HEK293T (cell line): ENCODE measurements at places on chromosomes 6 and 20.

DNA sequence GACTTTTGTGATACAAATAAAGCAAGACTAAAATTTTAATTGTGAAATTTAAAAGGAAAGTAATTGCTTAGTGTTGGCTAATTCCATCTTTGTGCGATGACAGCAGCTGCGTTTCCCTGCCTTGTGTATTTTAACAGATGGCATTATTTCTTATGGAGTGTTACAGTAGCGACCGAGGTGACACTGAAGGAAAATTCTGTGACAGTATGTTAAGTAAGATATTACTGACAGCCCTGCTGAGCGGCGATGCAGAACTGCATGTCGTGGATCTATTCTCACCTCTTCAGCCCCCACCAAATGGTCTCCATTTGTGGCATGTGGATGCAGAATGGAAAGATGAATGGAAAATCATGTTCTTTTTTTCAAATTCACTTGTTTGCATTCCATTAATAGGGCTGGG lies 289.4 kb downstream of the RNF144B start:
- no peak for DNase-seq

- no peak for DNase-seq
Observed at GRCh38 chr6:44737341-44737740, 349.8 kb downstream of the CDC5L start.

DNA sequence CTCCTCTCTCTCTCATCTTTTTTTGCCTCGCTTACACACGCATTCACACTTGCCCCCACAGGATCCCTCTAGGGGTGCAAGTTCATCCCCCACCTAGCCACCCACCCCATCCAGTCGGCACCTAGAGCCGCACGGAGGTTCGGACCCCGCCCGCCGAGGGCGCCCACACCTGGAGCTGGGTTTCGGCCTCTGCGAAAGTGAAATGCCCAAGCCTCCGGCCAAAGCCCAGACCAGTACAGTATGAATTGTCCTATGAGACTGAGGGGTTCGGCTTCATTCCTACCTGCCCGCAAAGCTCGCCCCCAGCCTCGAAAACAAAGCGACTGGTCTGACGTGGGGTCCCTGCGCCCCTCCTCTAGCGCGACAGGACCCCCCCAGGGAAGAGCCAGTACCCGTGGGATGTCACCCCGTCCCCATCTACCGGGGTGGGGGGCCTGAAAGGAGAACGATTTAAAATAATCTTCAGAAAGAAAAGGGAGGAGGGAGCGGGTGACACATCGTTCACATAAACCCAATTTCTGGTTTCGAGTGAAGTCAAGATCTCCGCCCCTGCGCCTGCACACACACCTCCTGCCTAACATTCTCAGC lies 1.5 kb downstream of the TFAP2A start:
- no peak for DNase-seq

DNA sequence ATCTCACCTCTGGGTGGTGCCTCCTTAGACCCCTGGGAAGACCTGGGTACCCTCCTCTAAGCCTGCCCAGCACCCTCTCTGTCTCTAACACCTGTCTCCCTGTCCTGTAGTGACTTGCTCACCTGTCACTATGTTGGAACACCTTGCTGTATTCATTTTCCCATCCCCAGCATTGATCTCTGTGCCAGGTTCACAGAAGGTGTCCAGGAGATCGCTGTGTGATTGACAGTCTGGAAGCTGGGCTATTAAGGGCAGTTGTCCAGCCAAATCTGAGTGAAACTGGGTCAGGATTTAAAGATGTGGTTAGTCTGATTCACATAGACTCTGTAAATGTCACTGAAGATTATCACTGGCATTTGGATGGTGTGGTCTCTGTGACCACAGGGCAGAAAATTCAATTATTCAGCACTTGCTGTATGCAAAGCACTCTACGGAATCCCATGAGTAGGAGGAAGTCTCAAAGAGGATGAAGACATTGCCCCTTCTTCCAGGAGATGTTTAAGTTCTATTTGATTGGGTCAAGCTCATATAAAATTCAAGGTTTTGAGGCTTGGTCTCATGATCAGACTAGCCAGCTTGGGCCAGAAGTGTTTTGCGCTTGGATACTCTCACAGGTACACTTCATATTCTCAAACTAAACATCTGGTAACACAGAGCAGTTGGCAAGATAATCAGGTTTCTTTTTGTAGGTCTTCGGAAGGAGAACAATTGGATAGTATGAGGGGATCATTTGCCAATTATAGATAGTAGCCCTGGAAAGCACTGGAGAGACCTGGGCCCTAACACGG lies 57.8 kb upstream of the TAGAP start:
- DNase-seq: no peak

DNA sequence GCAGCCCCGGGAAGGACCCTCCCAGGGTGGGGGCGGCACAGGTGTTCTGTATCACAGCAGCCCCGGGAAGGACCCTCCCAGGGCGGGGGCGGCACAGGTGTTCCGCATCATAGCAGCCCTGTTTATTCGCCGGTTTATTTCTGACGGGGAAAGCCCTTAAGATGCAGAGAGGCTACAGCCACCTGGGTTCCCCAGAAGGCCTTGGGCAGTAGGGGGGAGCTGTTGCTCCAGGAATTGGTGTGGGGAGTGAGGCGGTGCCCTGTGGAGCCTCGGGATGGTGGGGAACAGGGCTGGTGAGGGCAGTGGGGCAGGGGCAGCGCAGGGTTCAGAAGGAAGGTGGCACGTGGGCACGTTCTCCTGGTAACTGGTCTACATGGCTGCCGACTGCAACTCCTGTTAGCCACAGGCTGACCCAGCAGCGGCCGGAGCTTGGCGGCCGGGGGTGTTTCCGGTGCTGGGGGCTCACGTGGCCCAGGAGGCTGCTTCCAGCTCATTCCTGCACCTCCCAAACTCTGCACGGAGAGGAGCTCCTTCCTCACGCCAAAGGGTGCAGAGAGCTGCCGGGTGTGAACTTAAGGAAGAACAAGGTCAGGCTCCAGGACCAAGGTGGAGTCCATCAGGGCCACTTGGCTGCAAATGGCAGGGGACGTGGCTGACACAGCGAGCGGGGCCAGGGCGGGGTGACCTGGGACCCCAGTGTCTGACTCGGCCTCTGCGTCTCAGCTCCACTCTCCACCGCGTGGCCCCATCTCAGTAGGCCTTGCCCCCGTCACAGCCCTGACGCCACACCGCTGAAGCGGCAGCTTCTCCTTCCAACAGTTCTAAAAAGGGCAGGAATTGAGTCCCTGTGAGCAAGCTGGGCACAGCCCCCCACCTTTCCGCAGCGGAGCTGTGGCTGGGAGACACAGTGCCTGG lies 13.2 kb downstream of the SLCO4A1 start:
- DNase-seq: no peak

DNA sequence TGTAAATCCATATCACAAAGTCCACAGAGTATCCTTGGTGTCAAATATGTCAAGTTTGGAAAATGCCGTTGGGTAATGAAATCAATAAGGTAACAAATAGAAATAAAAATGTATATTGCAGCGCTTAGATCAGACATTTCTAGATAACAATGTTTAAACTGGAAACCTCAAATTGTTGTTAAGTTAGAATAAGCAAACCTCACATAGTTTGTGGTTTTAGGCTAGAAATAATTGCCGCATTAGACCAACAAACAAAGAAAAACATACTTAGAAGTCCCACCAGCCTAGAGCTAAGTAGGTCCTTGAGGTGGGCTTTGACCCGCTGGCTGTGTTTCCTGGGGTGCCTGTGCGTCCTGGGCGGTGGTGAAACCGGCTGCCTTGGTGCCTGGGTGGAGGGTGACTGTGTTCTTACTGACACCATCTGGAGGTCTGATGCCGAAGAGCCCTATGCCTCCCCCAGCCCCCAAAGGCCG lies 71.4 kb downstream of the DACT2 start:
- no peak for DNase-seq

DNA sequence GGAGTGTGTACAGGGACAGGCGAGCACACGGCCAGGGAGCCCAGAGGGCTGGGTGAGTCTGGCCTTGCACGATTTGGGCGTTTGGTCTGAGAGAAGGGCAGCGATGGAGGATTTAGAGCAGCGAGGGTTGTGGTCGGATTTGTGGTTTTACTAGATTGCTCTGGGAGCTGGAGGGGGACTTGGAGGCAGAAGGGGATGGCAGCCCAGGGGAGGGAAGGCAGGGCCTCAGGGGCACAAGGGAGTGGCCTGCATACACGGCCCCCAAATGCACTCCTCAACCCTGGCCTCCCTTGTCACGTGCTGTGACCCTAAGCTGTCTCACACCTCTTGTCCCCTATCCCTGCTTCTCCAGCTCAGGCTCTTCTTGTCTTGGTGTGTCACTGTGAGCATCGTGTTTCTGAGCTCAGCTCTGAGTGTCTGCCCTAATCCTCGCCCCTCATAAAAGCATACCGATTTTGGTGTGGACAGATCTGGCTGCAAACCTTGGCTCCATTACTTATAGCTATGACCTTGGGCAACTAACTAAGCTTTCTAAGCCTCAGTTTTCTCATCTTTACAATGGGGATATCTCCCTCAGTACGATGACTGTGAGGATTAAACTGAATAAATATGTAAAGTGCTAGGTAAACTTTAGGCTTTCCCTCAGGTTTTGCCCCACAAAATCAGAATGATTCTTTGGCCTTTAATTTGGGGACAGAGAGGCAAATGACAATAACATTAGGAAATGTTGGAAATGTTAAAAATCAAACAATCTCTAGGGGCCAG lies 120.1 kb upstream of the ARMC2 start:
- no peak for DNase-seq

DNA sequence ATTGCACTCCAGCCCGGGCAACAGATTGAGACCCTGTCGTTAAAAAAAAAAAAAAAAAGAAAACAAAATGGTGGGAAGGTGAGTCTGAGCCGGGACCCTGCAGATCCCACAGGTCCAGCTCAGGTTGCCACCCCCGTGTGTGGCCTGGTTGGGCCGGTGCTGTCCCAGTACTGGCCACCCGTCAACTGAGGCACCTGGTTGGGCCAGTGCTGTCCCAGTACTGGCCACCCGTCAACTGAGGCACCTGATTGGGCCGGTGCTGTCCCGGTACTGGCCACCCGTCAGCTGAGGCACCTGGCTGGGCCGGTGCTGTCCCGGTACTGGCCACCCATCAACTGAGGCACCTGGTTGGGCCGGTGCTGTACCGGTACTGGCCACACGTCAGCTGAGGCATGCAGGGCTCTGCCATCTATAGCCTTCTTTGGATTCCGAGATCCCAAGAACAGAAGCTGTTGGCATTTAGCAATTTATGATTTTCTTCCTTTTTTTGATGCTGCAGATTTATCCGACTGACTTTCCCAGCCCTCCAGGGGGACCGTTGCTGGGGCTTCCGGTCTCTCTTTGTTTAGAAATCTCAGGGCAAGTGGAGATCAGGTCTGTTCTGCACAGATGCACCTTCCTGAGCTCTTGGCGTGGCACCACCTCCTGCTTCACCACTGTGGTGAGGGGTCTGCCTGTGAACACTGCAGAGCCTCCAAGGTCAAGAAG lies 113.8 kb downstream of the SYCP2 start:
- no peak for DNase-seq

- DNase-seq: no peak
Observed at GRCh38 chr20:21739682-21740081, 34.2 kb downstream of the PAX1 start.

DNA sequence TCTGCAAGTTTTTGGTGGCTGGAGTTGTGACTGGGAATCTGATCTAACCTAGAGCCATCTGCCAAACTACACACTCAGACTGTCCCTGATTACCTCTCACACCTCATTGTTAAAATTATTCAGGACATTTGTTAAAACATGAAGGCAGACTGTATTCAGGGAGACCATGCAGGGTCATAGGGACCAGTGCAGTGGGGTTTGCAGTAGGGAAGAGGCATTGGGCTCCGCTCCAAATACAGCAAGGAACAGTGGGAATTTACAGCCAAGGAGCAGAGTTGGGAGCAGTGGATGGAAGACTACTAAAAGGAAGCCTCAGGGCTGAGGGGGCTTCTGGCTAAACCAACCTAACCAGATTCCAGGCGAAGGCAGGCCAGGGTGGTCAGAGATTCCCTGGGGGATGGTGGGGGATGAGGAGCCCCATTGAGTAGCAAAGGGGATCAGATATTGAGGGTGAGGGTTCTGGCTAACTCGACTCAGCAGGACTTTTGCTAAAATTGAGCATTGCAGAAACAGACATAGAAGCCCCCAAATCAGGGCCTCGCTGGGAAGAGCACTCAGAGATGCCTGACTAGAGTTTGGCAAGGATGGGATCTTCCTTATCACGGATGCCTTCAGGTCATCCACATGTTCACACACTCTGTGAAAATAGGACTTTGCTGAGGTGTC lies 172.0 kb downstream of the ZDHHC14 start:
- DNase-seq: no peak

DNA sequence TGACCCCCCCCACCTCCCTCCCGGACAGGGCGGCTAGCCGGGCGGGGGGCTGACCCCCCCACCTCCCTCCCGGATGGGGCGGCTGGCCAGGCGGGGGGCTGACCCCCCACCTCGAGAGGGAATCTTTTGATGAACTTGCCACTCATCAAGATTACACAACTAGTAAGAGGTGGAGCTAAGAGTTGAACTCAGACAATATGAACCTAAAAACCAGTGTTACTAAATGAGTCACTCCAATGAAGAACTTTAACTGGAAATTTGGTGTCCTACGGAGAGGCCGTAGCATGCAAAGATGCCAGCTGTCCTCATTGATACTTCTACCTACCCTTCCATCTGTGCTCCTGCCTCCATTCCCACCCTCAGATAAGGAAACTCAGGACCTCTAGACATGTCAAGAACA lies 42.8 kb downstream of the PFDN4 start:
- DNase-seq: no peak

DNA sequence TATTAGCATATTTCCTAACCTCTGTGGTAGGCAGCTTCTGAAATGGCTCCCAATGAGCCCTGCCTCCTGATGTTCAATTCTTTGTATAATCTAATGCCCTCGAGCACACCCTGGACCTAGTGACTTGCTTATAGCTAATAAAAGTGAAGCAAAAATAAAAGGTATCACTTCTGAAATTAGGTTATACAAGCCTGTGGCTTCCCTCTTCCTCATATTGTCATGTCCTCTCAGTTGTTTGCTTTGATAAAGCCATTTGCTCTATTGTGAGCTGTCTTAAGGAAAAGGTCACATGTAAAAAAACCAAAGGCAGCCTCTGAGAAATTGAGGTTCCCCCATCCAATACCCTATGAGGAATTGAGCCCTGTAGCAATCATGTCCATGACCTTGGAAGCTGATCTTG lies 442.1 kb upstream of the ADGRB3 start:
- no peak for DNase-seq

DNA sequence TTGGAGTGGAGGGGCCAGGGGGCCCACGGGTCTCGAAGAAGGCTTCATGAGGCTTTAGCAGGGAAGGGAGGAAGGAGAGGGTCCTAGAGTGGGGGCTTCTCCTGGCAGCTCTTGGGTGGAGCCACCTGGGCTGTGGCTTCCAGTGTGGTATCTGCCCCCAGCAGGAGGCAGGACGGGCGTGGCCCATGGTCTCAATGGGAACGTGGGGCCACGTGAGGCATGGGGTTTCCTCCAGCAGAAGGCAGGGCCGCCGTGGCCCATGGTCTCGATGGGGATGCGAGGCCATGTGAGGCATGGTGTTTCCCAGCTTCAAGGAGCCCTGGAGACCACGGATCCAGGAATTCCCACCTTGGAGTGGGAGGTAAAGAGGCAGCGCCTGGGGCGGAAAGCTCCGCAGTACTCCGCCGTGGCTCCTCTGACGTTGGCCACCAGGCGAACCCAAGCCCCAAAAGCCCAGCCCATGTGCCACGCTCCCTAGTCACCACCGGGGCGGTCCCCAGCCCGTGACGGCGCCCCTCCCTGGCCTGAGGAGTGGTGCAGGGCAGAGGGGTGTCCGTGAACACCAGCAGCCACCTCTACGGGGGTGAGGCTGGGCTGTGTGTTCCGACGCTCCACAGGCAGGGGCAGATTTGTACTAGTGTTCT lies 62.0 kb upstream of the GATA5 start:
- DNase-seq: no peak
